Stimulated activated CD8-positive, alpha-beta memory T cell treated with anti-CD3 and anti-CD28 coated beads, Interleukin-15, amount 100 ng/mL, for 1 hour (primary cell): ENCODE measurements at places on chromosomes 3 and 15.

- no peak for DNase-seq
Observed at GRCh38 chr3:125080077-125080476, 24.3 kb upstream of the HEG1 start.

DNA sequence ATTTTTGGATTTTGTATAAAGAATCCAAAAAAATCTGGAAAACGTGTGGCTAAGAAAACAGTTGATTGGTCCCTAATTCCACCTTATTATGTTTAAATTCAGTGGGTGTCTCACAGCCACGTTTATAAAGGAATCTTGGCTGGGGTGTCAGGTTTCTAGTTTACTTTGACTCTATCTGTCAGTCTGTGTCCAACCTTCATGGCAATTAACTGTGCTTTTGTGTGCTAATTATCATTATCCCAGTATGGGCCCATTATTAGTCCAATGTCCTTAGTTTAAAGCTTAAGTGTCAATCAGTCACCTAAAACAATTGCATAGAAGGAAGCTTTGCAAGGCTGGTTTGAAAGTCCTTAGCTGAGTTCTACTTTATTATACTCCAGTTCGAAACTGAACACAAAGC is 3.7 kb upstream of the CNTN4 start:
- no peak for DNase-seq

- no peak for DNase-seq
Observed at GRCh38 chr3:39934696-39935095, 125.3 kb downstream of the MYRIP start.

DNA sequence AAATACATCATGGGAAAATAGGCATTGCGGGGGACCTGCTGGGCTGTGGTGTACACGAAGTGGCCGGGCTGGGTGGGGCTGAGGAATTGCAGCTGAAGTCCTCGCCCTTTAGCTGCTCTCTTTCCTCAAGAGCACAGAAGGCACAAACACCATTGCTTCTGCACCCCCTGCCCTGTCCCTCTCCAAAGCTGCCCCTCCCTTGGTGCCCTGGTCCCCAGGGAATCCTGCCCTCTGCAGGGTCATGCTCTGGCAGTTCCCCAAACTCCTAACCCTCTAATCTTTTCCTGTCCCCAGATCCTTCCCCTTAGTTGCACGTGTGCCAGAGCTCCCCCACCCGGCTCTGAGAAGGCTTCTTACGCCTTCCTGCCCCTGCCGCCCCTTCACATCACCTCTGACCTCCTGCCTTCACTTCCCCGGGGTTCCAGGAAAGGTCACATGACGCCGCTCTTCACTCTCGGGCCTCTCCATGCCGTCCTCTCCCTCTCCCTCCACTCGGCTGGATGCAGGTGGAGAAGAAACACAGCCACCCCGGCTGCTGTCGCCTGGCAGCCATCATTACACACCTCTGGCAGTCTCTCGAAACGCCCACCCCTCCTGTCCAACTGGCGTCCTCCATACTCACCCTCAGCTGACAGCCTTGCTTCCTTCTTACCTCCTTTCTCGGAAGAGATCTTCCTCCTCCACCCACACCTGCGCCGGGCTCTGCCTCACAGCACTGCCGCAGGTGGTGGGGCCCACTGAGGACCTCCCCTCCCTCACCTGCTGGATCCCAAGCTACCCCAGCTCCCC is 6.9 kb upstream of the PCSK6 start:
- DNase-seq, result no peak

DNA sequence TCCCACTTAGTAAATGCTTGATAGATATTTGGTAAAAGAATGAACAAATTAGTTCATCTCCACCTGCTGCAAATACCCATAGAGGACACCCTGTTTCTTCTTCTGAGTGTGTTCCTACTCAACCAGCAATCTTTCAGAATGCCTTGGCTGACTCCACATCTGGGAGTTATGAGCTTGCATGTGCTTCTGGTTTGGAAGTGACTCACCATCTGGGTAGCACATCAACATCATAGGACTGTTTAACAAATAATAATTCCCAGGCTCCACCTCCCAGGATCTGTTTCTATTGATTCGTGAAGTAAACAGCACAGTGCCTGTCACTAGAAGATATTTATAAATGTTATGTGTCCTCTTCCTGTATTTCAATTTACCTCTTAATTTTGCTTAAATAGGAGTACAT is 580.1 kb downstream of the ROBO2 start:
- no peak for DNase-seq

DNA sequence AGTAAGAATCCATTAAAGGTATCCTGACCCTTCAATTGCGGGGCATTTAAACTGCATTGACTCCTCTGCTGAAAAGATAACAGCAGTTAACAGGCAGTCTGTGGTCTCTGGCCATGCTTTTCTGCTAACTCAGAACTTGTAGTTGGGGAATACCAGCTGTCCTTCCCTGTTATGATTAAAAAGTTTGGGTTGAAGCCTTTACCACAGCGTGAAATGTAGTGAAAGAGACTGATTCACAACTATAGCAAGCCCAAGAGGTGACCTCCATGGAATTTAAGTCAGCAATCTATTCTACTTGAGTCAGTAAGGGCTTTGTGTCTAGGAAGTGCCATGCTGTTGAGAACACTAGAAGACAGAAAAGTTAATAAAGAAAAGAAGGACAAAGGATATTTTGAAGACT is 1037.3 kb downstream of the SI start:
- DNase-seq, result no peak

DNA sequence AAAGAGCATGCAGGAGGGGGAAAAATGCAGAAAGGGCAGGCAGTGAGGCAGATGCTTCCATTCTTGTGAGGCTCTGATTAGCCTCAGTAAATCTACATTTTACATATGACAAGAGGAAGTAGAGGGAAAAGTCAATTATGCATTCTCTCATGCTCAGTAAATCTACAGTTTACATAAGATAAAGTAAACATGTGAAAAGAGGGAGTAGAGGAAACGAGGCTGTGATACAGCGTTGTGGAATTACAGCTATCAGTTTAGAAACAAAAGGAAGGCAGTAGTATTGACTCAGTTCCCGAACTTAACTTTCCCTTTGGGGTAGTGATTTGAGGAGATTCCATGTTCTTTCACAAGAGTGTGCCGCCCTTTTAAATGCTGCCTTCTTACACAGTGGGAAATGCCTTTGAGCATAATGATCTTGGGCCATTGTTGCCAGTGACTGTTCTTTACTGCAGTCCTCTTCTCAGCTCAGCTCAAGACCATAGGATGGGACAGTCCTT is 39.3 kb downstream of the OSTN start:
- no peak for DNase-seq

DNA sequence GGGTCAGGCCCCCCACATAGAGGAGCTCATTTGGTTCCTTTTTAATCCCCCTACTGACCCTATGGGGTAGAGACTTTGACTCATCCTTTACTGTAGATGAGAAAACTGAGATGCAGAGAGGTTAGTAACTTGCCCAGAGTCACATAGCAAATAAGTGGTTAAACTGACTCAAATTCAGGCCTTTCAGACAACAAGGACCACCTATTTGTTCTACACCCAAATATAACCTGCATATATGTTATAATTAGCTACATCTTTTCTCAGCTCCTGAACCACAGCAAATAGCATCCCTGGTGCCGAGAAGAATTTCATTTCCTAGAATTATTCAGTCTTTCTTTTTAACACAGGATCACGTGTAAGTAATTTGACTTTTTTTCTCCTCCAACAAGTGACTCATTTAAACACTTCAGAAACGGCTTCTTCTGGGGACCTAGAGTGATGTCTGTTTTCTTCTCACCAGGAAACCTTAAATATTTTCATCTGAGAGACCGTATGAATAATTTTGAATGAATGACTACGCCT is 57.4 kb downstream of the MGLL start:
- no peak for DNase-seq

DNA sequence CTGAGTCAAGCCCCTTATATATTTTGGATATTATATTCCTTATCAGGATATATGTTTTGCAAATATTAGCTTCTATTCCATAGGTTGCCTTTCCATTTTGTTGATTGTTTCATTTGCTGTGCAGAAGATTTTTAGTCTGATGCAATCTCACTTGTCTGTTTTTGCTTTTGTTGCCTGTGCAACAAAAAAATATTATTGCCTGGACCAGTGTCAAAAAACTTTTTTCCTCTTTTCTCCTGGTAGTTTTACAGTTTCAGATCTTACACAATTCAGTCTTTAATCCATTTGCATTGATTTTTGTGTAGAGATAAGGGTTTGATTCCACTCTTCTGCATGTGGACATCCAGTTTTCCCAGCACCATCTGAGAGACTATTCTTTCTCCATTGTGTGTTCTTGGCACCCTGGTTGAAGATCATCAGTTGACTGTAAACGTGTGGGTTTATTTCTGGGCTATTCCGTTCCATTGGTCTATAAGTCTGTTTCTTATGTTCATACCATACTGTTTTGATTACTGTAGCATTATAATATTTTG is 228.9 kb upstream of the NR2E3 start:
- DNase-seq, result no peak

GRCh38 chr3:71055257-71056001 is 528.1 kb downstream of the FOXP1 start:
- DNase-seq, result no peak

DNA sequence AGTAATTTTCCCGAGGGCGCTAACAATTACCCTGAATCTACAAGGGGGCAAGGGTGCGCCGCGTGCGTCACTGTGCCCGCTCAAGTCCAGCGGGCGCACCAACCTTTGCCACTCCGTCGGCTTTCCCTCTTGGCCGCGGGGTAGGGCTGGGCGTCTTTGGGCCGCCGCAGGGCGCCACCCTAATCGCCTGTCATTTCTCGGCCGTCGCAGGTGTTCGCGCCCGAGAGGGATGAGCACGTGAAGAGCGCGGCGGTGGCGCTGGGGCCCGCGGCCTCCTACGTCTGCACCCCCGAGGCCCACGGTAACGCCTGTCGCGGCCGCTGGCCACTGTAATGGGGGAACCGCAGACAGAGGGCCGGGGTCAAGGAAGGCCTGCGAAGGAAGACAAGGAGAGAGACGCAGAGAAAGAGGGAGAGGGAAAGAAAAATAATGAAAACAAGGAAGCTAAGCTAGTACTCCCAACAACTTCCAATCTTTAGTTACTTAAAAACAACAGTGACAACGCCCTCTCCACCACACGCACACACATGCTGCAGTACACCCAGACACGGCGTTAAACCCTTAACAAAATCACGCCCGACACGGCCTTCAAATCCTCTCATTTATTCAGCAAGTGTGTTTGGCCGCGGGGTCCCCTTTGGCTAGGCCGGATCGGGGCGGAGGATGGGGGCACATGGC is 3.8 kb downstream of the SKOR1 start:
- no peak for DNase-seq

DNA sequence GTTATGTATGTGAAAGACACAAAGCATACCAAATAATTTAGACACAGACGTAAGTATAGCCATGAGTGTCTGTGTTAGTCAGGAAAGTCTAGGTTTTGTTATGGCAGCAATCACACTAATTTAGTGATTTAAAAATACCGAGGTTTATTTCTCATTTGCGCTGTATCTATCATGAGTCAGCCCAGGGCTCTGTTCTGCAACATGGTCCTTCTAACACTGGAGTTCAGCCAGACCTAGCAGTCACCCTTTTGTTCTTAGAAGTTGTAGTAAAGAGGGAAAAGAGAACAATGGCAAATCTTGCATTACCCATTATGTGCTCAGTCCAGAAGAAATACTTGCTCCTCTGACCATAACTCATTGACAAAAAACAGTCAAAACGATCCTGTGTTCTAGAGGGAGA is 311.5 kb downstream of the NLGN1 start:
- DNase-seq, result no peak

DNA sequence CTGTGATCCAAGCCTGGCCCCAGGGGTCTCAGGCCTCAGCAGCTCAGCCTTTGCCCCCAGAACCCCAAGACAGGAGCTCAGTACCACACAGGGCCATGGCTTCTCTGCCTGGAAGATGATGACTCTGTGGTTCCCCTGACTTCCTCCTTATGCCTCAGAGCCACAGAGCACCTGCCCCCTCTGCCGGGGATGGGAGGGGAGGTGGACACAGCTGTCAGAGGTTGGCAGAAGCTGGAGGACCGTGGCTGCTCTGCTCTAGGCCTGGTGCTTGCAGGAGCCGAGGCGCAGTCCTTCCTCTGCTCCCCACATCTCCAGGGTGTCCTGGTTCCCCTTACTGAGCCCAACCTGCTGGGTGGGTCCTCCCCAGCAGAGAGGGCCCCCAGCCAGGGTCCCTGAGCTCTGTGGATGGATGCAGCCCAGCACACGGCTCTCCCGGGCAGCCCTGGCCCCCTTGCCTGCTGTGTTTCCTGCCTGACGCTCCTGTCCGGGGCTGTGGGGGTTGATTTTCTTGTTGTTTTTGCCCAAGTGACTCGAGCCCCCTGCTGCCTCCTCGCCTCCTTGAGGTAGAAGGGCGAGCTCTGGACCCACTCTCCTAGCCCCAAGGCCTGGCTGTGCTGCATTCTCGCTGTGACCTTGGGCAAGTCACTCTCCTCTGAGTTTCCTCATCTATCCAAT is 36.6 kb downstream of the PSTPIP1 start:
- no peak for DNase-seq

DNA sequence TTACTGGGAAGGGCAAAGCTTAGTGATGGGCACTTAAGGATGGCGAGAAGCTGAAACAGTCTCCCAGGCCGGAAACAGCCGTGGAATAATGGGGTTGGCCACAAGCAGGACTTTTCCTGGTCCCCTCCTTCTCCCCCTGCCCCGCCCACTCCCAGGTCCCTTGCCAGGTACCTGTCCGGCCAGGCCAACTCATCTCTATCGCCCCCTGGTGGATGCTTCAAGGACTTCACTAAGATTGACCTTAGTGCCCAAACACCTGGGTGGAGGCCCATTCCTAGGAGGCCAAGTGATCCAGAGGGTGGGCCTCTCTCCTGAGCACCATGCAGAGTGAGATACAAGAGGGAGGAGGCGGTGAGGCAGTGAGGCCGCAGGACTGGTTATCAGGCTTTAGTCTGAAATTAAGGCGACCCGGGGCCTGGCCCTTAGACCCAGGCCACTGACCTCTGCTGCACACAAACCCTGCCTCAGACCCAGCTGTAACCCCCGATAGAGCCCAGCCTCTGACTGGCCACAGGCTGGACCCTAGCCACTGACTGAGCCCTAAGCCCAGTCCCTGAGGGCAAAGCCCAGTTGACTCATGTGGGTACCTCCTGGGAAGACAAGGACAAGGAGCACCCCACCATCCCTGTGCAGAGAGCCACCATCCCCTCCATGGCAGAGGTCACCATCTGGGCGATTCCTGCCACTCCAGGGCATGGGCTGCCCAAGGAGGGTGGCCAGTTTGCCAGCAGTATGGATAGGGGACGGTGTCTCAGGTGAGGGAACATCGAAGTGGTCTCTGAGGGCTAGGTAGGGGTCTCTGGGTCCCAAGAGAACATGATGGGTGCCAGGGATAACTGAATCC is 37.6 kb downstream of the VIPR1 start:
- DNase-seq, result peak; percentile 49

DNA sequence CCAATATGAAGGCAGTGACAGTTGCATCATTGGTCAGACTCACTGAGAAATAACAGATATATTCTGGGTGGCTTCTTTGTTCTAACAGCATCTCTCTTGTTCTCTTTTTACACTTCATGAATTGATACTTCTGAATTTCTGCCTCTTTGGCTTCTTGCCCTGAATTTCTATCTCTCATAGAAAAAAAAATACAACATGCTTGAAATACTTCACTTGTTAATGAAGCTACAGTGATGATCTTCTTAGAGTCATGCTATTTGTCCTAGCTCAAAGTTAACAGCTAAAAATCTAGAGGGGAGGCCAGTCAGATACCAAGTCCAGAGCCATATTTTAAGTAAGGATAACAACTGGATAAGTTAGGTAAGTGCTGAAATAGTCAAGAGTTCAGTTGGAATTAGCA is 597.2 kb upstream of the AGTR1 start:
- no peak for DNase-seq

- DNase-seq, result no peak
Observed at GRCh38 chr3:21785765-21786437, 34.9 kb upstream of the ZNF385D start.

GRCh38 chr3:183275418-183275817 is 22.4 kb downstream of the B3GNT5 start:
- DNase-seq, result no peak
